ENCODE measurements at places on chromosomes 6 and 20. TPM values are rescaled to one million over a fixed set of nuclear protein-coding genes. Genes with fewer than 3 reads are reported as not detected.

RPP40 gene
- total RNA-seq, result 11.7 TPM

TBP gene
- total RNA-seq, result 16.5 TPM

DNA sequence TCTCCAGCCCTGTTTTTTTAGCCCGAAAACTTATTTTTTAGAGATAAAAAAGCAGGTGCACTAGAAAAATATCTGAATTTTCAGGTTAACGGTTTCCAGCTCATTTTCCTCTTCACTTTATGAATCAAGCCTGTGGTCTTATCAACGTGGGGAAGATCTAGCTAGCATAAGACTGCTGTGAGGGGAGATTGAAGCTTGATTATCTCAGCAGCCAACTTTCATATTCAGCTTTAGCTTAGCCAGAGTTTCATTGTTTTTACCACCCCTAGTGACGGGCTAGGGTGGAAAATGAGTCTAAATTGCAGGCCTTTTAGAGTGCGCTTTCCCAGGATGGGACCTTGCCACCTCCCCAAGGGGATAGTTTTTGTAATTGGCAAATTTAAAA, 11.9 kb upstream of the RBM38 start:
- DNase-seq, result no peak
- H3K27me3 ChIP-seq, result no peaks in the 10 kb centered on the region
- no peaks in the 10 kb centered on the region for H3K4me1 ChIP-seq
- no peak overlapping the region for H3K27ac ChIP-seq
- no peak overlapping the region for H3K4me3 ChIP-seq

DNA sequence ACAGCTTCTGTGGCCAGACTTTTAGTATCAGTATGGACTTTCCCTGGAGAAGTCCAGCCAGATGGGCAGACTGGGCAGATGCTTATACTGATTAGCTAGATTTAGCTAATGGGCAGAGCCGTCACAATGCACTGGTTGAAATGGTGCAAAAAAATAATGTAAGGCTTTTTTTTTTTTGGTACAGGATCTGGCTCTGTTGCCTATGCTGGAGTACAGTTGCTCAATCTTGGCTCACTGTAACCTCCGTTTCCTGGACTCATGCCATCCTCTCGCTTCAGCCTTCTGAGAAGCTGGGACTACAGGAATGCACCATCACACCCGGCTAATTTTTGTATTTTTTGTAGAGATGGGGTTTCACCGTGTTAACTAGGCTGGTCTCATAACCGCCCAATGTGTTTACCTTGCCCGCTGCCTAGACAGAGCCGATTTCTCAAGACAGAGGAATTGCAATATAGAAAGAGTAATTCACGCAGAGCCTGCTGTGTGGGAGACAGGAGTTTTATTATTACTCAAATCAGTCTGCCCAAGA, 16.4 kb upstream of the KIFC1 start:
- no peaks in the 10 kb centered on the region for H3K36me3 ChIP-seq
- peak; percentile 91 for DNase-seq
- H3K27ac ChIP-seq, result no peak overlapping the region
- H3K4me3 ChIP-seq, result no peak overlapping the region
- H3K4me1 ChIP-seq, result no peaks in the 10 kb centered on the region

NOTCH4 gene
- total RNA-seq, result 8.5 TPM

DNA sequence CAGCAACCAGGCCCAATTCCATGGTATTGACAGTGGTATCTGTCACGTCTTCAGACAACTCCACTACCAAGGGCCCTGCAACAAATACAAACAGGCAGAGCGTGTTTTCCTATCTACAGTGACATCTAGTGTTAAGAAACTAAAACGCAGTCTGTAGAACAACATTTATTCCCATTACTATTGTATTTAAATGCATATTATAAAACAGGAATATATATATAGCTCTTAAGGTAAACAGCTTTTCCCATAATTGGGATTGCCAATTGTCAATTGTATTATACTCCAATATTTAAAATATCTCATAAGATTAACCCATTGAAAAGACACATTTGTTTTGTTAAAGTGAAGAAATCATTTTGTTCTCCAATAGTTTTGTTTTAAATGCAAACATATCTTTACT, 97.2 kb downstream of the KIF16B start:
- DNase-seq, result peak; percentile 55
- H3K4me1 ChIP-seq, result no peaks in the 10 kb centered on the region
- H3K27me3 ChIP-seq, result no peaks in the 10 kb centered on the region
- no peaks in the 10 kb centered on the region for H3K36me3 ChIP-seq

SLC35D3 gene
- total RNA-seq, result 0.33 TPM

EPB41L2 gene
- 122 TPM for total RNA-seq

DNA sequence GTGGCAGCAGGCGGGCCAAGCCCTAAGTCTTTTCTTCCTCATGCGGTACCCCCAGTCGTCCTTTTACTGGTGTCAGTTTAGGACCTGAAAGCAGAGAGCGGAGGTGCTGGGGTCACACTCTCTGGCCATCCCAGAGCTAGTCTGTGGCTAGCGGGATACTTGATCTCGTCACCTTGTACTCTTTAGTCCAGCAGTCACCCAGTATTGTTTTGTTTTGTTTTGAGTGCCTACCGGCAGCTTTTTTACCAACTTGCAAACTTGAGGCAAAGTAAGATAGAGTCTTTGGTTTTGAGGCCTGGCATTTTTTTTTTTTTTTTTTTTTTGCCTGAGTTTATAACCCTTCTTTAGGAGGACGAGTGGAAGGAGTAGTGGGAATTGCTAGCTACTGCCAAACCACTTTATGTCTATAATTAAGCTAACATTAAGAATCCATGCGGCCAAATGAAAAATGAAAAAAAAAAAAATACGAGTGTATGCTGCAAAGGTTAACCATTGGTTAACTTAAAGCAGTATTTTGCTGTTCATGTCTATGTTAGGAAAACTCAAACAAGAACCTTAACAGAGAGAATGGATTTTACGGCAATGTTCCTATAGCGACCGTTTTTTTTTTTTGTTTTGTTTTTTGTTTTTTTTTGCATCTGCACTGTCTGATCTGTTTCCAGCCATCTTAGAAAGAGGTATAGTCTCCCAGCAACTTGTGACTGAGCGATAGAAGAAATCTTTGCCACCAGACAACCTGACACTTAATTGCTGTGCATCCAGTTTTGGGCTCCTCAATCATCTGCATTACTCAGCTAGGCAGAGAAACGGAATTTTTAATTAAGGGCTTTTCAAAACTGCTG, 56.9 kb downstream of the FAM217A start:
- no peaks in the 10 kb centered on the region for H3K4me1 ChIP-seq
- H3K36me3 ChIP-seq, result no peaks in the 10 kb centered on the region
- peak overlapping the region; percentile 87 for H3K4me3 ChIP-seq
- H3K27ac ChIP-seq, result peak overlapping the region; percentile 96
- peak; percentile 31 for DNase-seq
- no peaks in the 10 kb centered on the region for H3K27me3 ChIP-seq

MCHR2 gene
- 0.11 TPM for total RNA-seq

DNA sequence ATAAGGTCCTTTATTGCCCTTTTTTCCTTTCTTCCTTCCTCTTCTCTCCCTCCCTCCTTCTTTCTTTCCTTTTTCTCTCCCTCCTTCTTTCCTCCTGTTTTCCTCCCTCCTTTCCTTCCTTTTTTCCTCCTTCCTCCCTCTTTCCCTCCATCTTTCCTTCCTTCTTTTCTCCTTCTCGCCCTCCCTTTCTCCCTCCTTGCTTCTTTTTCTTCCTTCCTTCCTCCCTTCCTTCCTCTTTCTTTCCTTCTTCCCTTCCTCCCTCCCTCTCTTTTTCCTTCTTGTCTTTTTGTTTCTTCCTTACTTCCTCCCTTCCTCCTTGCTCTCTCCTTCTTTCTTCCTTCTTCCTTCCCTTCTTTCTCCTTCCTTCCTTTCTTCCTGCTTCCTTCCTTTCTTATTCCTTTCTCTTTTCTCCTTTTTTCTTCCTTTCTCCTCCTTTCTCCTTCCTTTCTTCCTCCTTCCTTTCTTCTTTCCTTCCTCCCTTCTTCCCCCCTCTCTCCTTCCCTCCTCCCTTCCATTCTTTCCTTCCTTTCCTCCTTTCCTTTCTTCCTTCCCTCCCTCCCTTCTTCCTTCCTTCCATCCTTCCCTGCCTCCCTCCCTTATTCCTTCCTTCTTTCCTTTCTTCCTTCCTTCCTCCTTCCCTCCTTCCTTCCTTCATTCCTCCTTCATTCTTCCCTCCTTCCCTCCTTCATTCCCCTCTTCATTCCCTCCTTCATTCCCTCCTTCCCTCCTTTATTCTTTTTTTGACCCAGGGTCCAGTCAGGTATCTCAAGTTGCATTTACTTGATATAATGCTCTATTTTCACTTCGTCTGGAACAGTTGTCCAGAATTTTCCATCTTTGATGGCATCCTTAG, 11.7 kb upstream of the PHIP start:
- DNase-seq, result no peak
- H3K27me3 ChIP-seq, result no peaks in the 10 kb centered on the region

GRCh38 chr6:123323452-123324329, 313.1 kb downstream of the TRDN start:
- no peak overlapping the region for H3K4me3 ChIP-seq
- no peaks in the 10 kb centered on the region for H3K36me3 ChIP-seq
- no peak overlapping the region for H3K27ac ChIP-seq
- no peaks in the 10 kb centered on the region for H3K4me1 ChIP-seq
- DNase-seq, result no peak
- no peaks in the 10 kb centered on the region for H3K27me3 ChIP-seq
